ENCODE measurements at places on chromosomes 16 and 17.

GRCh38 chr17:68516732-68517131 lies 4.5 kb downstream of the PRKAR1A start:
- DNase-seq = no peak

DNA sequence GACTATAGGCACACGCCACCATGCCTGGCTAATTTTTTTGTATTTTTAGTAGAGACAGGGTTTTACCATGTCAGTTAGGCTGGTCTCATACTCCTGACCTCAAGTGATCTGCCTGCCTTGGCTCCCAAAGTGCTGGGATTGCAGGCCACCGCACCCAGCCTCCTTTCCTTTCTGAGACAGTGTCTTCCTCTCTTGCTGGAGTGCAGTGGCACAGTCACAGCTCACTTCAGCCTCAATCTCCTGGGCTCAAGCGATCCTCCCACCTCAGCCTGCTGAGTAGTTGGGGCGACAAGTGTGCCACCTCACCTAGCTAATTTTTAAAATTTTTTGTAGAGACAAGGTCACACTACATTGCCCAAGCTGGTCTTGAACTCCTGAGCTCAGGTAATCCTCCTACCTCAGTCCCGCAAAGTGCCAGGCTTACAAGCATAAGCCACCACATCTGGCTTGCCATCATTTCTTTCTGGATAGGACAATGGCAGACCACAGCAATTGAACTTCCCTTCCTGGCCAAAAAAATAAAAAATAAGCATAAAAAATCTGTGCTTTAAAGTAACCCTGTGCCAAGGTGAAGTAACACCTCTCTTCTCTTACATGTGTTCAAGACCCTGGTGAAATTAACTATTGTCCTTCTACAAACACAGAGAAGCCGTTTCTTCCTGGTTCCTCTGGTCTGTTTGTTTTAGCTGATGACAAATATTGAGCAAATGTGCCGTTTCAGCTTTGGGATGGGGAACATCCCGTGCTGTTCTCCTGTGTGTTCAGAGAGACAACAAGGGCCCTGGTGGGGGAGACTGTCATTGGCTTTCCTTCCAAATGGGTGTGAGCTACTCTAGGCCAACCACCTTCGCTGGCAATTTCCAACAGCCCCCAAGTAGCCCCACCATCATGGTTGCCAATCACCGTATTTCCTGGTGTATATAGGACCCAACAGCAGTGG lies 60.2 kb downstream of the EMP2 start:
- no peak for DNase-seq

- no peak for DNase-seq
Measured at GRCh38 chr17:77635176-77635575, 323.3 kb upstream of the TNRC6C start.

- DNase-seq = no peak
Measured at GRCh38 chr16:56093055-56093454, 98.2 kb upstream of the GNAO1 start.

GRCh38 chr17:13933441-13934276 lies 135.6 kb upstream of the COX10 start:
- DNase-seq = no peak

GRCh38 chr16:69482410-69482991 lies 58.1 kb downstream of the CYB5B start:
- DNase-seq = peak; percentile 72

GRCh38 chr17:60724647-60725046 lies 47.0 kb downstream of the BCAS3 start:
- DNase-seq = no peak

GRCh38 chr17:79777894-79778503 lies at the start of gene CBX2:
Gene CBX2 (plus strand): TSS chr17:79778148. CDS start chr17:79778236, 88 bp downstream.
- DNase-seq = peak; percentile 79

GRCh38 chr17:32590974-32591373 lies 104.2 kb downstream of the CDK5R1 start:
- DNase-seq = no peak

DNA sequence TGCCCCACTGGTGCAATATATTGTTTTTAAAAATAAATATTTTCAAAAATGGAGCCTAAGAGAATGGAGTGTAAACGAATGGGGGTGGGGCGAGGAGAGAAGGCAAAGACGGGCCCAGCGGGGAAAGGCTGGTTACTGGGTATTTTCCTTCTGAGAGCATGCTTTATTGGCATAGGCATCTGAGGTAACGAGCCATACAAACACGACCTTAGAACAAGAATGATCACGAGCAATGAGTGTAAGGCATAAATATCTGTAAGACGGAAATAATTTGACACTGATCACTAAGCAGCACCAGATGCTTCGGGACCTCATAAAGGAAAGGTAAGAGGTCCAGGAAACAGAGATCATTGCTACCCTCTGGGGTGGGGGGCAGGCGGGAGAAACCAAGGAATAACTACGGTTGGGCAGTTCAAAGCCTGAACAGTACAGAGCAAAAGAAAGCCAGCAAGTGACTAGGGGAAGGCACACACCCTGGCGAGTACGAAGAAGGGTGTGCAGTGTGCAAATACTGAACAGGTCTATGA lies 959 bp downstream of the SSH2 start:
- peak; percentile 26 for DNase-seq

DNA sequence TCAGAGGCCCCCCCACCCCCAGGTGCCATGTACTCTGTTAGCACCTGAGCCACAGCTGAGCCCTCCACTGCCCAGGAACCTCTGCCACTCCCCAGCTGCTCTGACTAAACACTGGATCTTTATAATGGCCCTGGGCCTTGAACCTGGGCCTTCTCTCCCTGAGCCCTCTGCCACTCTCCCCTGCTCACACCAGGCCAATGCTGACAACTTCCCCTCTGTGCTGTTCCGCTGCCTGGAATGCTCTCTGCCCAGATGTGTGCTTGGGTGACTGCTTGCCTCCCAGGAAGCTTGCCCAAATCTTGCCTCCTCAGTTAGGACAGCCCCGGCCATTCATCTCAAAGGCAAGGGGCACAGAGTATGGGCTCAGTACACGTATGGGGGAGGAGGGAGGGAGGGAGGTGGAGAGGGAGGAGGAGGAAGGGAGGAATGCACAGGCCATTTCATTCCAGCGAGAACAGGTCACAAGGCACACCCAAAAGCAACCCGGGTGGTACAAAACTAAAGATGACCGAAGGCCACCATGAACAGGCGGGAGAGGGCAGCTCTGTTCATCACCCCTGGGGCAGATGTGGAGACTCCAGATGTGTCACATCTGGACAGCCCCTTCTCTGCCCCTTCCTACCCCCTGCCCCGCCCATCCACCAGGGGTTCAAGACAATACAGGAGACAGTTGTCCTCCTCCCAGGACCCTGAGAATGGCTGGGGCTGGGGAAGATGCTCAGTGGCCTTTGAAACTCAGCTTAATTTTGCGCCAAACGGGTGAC lies 15.3 kb upstream of the TNFRSF13B start:
- DNase-seq = no peak

DNA sequence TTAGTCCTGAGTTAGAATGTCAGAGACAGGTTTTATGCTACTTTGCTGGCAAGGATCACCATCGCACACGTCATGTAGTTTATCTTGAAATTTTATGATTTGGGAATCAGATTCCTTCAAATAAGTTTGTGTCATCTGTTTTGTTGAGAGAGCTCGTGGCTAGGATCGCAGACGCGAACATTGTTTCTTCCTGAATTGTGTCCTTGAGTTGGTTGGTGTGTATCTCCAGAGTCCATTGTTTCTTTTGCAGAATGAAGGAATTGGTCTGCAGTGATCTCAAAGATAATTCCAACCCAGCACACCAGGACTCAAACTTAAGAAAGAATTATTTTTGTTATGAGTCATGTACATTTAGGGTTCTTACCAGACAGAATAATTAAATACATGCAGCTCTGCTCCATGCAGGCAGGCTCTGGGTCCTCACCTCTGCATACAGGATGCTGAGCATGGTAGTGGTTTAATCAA lies 51.6 kb downstream of the PRKCA start:
- DNase-seq = peak; percentile 82

GRCh38 chr17:4945176-4945943 lies 3.0 kb downstream of the PFN1 start:
- peak; percentile 90 for DNase-seq

DNA sequence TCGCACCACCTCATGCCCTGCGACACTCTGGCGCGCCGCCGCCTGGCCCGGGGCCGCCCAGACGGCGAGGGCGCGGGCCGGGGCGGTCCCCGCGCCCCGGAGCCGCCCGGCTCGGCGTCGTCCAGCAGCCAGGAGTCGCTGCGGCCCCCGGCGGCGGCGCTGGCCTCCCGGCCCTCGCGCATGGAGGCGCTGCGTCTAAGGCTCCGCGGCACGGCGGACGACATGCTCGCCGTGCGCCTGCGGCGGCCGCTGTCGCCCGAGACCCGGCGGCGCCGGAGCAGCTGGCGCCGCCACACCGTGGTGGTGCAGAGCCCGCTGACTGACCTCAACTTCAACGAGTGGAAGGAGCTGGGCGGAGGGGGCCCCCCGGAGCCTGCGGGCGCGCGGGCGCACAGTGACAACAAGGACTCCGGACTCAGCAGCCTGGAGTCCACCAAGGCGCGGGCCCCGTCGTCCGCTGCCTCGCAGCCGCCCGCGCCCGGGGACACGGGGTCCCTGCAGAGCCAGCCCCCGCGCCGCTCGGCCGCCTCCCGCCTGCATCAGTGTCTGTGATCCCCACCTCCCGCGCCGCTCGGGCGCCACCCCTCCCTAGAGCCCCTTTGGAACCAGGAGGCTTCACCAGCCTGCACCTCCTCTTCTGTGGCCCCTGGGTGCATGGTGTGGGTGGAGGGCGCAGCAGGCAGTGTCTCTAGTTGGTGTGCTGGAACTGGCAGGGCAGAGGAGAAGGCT lies 82.3 kb downstream of the ARHGAP23 start:
- peak; percentile 61 for DNase-seq

DNA sequence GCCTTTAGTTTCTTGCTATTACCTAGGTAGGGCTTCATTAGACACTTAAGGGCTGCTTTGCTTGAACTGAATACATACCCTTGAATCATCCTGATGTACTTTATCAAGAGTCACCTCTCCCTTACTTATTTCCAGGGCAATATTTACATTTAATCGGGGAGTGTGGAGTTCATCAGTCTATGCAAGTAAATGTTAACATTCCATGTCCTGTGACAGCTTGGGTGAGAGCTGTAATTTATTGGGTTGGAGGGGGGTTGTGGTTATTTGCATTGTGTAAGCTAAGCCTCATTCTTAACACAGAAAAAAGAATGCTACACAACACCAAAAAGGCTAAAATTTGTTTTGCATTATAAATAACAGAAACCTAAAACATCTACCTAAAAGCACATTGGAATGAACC lies 16.7 kb downstream of the KCNJ16 start:
- no peak for DNase-seq

DNA sequence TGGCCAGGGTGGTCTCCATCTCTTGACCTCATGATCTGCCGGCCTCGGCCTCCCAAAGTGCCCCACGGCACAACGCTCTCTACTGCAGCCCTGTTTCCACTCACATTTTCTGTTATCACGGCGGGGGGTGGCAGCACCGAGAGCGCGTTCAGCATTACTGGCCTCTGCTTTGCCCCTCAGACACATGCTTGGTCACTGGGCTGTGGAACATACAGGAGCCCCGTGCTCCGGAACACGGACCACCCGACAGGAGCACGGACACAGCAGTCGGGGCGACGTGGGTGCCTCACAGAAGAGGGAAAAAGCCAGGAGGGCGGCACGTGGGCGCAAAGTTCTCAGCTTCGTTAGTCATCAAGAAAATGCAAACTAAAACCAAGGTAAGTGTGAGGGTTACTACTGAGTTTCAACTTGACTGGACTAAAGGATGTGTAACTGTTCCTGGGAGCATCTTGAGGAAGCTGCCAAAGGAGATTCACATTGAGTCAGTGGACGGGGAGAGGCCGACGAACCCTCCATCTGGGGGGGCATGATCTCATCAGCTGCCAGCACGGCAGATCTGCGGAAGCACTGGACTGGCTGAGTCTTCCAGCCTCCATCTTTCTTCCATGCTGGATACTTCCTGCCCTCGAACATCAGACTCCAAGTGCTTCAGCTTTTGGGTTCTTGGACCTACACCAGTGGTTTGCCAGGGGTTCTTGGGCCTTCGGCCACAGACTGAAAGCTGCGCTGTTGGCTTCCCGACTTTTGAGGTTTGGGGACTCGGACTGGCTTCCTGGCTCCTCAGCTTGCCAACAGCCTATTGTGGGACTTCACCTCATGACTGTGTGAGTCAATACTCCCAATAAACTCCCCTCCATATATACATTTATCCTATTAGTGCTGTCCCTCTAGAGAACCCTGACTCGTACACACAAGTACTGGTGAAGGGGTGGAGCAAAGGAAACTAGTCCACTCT lies 106.8 kb downstream of the ZNF778 start:
- DNase-seq = peak; percentile 79

- DNase-seq = no peak
Measured at GRCh38 chr17:42891539-42892152, 9.0 kb upstream of the G6PC1 start.

- no peak for DNase-seq
Measured at GRCh38 chr17:42512733-42513251, 23.2 kb upstream of the NAGLU start.

GRCh38 chr17:77436058-77436442 lies 295.3 kb downstream of the SEC14L1 start:
- peak; percentile 73 for DNase-seq

DNA sequence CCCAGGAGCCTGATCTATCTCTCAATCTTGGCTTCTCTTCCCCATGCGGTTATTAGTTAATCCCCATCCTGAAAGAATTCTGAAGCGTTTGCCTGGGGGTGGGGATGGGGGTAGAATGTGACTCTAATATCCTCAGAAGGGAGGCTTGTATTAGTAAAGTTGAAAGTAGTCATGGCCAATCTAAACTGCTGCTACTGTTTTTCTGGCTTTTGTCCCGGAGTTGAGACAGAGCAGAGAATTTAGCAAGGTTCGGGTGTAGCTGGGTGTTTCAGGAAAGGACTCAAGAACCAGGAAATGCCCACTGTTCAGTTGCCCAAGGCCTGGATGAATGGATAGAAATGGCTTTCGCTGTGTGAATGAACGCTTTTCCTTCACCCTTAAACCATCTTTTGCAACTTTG lies 17.6 kb upstream of the ITGAM start:
- DNase-seq = no peak

DNA sequence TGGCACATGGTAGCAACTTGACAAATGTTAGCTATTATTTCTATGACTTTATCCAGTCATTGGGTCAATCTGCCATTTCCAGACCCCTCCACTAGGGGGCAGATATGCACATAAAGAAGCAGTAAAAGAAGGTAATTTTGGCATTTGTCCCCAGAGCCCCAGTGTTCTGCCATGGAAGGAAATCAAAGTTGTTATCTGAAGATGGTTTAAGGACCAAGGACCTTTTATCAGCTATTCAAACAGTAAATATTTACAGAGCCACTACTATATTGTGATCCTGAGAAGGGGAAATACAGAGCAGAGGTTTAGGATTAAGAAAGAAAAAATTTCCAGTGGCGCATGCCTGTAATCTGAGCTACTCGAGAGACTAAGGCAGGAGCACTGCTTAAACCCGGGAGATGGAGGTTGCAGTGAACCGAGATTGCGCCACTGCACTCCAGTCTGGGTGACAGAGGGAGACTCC lies 20.0 kb downstream of the TRAF4 start:
- peak; percentile 77 for DNase-seq

DNA sequence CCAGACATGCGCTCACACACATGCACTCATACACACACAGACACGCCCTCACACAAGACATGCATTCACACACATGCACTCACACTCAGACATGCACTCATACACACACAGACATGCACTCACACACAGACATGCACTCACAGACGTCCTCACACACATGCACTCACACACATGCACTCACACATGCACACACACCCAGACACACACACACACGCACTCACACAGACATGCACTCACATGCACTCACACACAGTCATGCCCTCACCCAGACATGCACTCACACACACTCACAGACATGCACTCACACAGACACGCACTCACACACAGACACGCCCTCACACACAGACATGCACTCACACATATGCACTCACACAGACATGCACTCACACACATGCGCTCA lies 2.1 kb upstream of the ZNF469 start:
- DNase-seq = no peak

Data from fibroblast of skin of right biceps (primary cell).